ENCODE measurements at places on chromosomes 7 and 10.

- peak; percentile 50 for DNase-seq
Measured at GRCh38 chr7:111089822-111090426, 1.0 kb upstream of the LRRN3 start.

DNA sequence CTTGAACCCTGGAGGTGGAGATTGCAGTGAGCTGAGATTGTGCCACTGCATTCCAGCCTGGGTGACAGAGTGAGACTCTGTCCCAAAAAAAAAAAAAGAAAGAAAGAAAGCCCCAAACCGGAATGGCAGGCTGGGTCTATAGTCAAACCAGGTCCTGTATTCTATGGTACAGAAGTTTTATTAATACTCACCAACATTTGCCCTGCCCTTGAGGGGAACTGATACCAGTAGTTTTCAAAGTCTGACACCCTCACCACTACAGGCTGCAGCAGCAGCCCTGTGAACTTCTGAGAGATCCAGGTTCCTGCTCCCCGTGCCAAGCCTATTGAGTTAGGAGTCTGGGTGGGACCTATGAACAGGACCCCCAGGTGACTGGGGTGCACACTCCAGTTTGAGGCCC is 80.6 kb downstream of the RGS10 start:
- DNase-seq = no peak

DNA sequence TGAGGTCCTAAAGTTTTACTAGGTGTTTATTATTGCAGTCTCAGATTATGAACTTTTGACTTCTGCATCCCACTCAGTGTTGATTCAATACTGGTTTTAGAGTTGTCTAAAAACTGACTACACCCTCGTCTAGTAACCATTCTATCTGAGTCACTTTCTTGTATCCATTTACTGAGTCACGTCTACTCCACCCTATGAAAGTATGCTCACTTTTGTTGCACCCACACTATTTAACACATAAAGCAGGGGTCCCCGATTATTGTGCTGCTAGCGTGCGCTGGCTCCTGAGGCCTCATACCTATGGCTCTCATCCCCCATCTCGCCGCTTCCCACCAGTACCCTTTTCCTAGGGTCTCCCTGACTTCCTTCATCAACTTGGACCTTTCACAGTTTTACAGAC is 2.0 kb downstream of the SAMD9 start:
- DNase-seq = no peak

GRCh38 chr10:117260084-117260483 is 19.2 kb downstream of the SLC18A2 start:
- no peak for DNase-seq

DNA sequence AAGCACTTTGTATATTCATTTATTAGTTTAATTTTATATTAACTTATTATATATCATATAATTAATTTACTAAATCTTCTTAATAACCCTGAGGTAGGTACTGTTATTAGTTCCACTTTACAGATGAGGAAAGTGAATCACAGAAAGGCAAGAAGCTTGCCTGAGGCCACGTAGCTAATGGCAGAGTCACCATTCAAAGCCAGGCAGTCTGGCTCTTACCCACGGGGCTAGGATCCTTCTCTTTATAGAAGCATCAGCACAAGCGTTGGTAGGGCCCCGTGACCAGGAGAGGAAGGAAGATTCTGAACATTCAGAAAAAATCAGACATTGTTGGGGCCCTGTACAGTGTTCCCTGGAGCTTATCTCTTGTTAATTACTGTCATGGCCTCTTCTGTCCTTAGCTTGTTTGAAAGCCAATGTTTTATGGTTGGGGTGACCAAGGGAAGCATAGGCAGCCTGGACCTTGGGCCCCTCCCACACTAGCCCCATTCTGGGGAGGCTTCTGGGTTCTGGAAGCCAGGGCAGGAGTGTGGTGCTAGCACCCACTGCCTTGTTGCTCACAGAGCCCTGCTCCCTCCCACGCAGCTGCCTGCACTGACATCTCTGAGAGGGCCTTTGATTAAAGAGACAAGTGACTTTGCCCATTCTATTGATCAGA is 31.1 kb upstream of the SLF2 start:
- DNase-seq = no peak

GRCh38 chr10:92829786-92830377 is 18.4 kb upstream of the EXOC6 start:
- DNase-seq = no peak

All from NCI-H2029 treated with DMSO at 0.1 percent for 48 hours (cell line).